C1 segment of cervical spinal cord (tissue), 14 donors: ENCODE measurements at places on chromosomes 16 and 17.

- DNase-seq = no peak
Measured at GRCh38 chr17:38890410-38890746, 20.5 kb downstream of the LASP1 start.

GRCh38 chr17:36928471-36929345, 8.6 kb upstream of the LHX1 start:
- DNase-seq = no peak

- no peak for DNase-seq
Measured at GRCh38 chr17:71765437-71765836, 355.4 kb upstream of the SOX9 start.

DNA sequence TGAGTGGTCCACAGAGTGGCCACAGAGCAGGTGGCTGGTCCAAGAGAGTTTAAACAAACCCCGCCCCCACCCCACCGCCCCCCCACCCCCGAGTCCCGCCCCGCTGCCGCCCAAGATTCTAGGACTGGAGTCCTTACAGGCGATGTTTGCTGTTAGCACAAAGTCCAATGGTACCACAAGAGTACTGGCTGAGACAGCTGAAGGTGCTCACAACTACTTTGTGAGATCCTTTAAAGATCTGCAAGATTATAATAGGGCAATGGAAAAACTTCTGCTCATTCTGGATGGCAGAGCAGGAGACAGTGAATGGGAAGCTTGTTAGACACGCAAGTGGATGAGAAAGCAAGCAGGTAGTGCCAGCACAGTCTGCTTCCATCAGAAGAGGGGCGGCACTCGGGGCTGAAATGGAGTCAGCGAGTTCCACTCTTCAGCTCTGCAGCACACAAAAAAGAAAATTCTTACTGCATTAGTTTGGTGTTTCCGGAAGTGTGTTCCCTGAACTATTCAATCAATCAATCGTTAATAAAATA, 4.7 kb upstream of the TEKT3 start:
- DNase-seq = no peak

DNA sequence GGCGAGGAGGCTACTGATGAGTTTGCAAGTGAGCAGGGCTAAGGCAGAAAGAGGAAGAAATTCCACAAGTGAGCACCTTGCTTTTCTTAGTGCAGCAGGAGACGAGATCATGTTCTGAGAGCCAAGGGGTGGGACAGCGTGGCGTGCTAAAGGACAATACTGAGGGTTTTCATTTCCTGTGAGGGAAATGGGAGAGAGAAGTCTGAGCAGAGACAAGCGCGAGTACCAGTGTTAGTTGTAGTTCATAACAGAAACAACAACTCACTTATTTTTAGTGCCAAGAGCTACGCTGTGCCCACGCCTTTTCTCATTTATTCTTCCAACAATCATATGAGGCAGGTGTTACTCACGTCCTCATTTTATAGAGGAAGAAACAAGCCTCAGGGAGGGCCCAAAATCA, 2.3 kb downstream of the SPACA3 start:
- no peak for DNase-seq

GRCh38 chr17:58763263-58763662, 7.6 kb downstream of the PPM1E start:
- DNase-seq = no peak

- DNase-seq = no peak
Measured at GRCh38 chr17:62032480-62032879, 32.6 kb downstream of the MED13 start.

- no peak for DNase-seq
Measured at GRCh38 chr16:59566446-59566845, 832.3 kb upstream of the GOT2 start.

DNA sequence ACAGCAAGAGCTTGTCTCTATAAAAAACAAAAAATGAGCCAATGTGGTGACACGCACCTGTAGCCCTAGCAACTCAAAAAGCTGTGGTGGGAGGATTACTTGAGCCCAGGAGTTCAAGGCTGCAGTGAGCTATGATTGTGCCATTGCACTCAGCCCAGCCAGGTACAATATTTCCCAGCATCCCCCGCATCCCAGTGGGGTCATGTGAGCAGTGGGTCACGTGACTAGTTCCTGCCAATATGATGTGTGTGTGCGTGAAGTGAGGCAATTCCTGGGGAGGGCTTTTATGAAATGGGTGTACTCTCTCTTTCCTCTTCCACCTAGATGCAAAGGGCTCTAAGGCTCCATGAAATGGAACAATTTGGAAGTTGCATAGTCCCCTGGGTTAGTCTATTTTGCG, 81.3 kb downstream of the GSG1L start:
- DNase-seq = no peak

DNA sequence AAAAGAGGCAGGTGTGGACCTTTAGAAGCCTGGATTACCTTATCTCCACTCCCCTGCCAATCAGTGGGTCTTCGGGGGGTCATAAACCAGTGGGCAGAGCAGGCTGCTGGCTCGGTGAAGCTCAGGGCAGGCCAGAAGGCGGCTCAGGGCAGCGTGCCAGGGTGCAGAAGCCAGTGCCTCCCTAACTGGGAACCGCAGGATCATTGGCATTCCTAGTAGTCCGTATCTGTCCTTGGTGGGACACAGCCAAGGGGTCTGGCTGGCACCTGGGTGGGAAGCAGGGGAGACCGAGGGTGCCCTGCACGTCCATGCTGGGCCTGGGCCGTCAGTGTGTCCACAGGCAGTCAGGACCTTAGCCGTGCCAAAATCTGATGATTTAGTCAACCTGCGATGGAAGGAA, 76.8 kb downstream of the SEC14L1 start:
- no peak for DNase-seq

DNA sequence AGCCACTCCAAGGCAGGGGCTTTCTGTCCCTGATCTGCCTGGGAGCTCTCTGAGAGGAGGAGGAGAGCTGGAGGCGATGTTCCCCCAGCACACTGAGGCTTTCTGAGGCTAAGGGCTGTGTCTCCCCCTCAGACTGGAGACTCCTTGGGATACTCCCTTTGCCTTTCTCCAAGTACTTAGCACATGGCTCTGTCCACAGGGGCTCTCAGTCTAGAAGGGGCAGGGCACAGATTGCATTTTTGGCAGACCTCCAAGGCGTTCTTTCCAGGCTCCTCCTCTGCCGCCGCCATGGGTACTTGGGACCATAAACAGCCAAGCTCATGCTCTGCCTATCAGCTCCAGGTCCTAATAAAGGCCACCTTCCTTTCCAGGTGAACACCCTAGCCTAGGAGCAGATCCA, 1.8 kb upstream of the GIP start:
- DNase-seq = no peak

GRCh38 chr16:4057439-4057877, 58.8 kb downstream of the ADCY9 start:
- no peak for DNase-seq

DNA sequence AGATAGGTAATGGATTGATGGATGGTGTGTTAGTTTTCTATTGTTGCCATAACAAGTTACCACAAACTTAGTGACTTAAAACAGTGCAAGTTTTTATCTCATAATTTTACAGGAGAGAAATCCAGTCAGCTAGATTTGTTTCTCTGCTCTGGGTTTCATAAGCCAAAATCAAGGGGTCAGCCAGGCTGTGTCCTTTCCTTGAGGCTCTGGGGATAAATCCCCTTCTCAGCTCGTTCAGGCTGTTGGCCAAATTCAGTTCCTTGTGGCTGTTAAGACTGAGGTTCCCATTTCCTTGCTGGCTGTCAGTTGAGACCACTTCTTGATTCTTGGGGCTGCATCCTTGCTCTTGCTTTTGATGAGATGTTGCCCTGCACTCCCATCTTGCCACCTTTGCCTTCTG, 204.9 kb upstream of the CDH13 start:
- no peak for DNase-seq

DNA sequence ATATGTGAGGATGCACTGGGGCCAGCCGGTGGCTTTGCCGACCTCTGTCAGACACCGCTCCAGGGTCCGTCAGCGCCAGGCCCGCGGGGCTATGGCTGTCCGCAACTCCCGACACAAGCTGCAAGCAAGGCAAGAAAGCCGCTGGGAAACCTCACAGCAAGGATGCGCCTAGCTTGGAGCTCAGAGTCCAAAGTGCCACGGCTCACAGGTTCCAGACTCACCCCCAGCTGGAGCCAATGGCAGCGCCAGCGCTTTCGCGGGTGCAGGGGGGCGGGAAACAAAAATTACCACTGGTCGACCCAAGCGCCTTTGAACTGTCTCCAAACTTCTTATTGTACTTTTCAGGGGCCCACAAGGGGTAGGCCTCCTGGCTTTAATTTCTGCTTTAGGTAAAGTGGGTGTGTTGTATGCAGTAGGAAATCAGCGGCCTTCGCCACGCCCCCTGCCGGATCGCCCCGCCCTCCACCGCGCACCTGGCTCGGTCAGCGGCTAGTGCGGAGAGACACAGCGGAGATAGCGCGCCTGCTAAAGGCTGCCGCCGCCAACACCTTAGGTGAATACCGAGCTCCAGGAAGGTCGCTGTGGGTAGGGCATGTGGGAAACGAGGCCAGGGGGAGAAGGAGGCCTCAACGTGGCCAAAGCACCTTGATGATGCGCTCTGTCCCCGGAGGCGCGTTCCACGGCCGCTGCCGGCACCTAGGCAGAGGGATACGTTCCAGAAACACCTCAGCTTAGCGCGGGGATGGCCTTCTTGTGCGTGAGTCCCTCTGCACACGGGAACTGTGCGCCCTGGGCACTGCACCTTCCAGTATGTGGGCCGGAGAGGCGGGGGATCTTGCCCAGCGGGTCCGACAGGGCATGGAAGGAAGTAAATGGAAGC, 61.0 kb upstream of the RBL2 start:
- DNase-seq = no peak

- DNase-seq = no peak
Measured at GRCh38 chr17:57368637-57369336, 112.5 kb downstream of the MSI2 start.

- DNase-seq = peak; percentile 52
Measured at GRCh38 chr16:81610144-81610842, 165.7 kb downstream of the CMIP start.
